ENCODE measurements at places on chromosomes 12 and 14. TPM values are rescaled to one million over a fixed set of nuclear protein-coding genes. Genes with fewer than 3 reads are reported as not detected.

The DLST gene
- polyA plus RNA-seq = 92.3 TPM

The TGM1 gene
- 3.0 TPM for polyA plus RNA-seq

DNA sequence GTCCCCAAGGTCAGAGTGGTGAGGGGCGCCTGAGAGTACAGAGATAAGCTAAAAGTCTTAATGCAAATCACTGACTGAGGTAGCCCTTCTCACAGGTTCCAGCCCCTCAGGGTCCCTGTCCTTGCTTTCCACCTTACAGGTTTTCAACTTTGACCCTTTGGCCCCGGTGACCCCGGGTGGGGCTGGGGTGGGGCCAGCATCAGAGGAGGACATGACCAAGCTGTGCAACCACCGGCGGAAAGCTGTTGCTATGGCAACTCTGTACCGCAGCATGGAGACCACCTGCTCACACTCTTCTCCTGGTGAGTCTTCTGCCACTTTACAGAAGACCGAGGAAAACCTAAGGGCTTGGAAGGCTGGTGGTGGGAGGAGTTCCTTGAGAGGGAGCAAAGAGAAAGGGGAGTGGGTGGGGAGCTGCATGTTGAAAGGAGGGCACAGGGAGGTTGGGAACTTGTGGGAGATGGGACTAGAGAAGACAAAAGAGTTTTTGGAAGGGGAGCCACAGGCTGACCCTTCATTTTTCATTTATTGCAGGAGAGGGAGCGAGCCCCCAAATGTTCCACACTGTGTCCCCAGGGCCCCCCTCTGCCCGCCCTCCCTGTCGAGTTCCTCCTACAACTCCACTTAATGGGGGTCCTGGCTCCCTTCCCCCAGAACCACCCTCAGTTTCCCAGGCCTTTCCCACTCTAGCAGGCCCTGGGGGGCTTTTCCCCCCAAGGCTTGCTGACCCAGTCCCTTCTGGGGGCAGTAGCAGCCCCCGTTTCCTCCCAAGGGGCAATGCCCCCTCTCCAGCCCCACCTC is 2.4 kb downstream of the MBD6 start:
- no peak overlapping the region for H3K4me3 ChIP-seq
- no peaks in the 10 kb centered on the region for H3K27me3 ChIP-seq
- H3K36me3 ChIP-seq = peaks cover 19% of the 10 kb centered on the region
- peaks cover 19% of the 10 kb centered on the region for H3K4me1 ChIP-seq
- peak overlapping the region; percentile 81 for H3K27ac ChIP-seq

- H3K4me3 ChIP-seq = no peak overlapping the region
- no peak overlapping the region for H3K27ac ChIP-seq
- no peaks in the 10 kb centered on the region for H3K27me3 ChIP-seq
- no peak for DNase-seq
Measured at GRCh38 chr12:95951515-95951914, 8.4 kb downstream of the AMDHD1 start.

The TSHR gene
- not detected for polyA plus RNA-seq

DNA sequence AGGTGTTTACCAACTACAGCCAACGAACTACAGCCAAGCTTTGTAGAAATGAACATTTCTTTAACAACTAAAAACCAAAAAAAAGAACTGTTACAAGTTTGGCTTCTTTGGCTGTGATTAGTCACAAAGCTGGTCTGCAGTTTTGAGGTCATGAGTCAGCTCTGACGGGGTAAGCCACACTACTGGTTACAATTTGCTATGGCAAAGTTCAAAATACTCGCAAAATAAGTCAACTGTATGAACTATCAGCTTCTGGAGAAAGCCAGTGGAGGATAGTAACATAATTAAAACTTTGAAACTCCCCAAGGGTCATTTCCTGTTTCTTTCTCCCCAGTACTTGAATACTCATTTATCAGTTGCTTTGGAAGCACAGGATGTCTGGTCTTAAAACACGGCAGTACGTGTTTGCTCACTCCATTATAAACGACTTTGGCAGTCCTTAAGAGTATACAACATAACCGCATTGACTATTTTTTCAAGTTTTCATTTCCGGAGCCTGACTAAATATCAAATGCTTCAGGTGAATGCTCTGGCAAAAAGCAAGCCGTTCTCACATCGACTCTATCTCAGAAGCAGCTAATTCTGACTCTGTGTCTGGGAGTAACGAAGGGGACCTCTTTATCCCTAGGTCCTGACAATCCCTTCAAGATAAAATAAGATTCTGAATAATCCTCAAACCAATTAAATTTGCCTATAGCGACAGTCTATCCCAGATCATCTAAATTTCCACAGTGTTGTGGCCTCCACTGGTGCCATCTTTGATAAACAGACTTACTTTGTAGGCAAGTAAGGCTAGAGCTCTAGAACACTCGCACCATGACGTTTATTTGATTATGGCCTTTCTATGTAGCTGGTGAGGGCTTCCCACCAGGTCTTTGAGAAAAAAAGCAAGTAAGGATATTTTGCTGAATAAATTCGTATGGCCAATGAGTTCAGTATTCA is 10.6 kb downstream of the PHLDA1 start:
- H3K36me3 ChIP-seq = no peaks in the 10 kb centered on the region
- DNase-seq = no peak
- H3K4me3 ChIP-seq = no peak overlapping the region
- no peaks in the 10 kb centered on the region for H3K27me3 ChIP-seq
- H3K27ac ChIP-seq = peak overlapping the region; percentile 99
- H3K4me1 ChIP-seq = no peaks in the 10 kb centered on the region

The CALCOCO1 gene
- polyA plus RNA-seq = 72.1 TPM

GRCh38 chr14:58979325-58979724 is 209.1 kb upstream of the DAAM1 start:
- no peaks in the 10 kb centered on the region for H3K36me3 ChIP-seq
- H3K27ac ChIP-seq = no peak overlapping the region
- DNase-seq = no peak
- H3K4me1 ChIP-seq = no peaks in the 10 kb centered on the region

GRCh38 chr14:104657563-104658324 is 31.7 kb upstream of the INF2 start:
- H3K27ac ChIP-seq = no peak overlapping the region
- H3K27me3 ChIP-seq = no peaks in the 10 kb centered on the region
- DNase-seq = no peak
- H3K4me3 ChIP-seq = no peak overlapping the region

The IFNG-AS1 gene
- not detected for polyA plus RNA-seq

GRCh38 chr14:26400373-26400772 is 197.5 kb downstream of the NOVA1 start:
- no peak overlapping the region for H3K27ac ChIP-seq
- DNase-seq = no peak
- no peaks in the 10 kb centered on the region for H3K27me3 ChIP-seq
- H3K4me1 ChIP-seq = no peaks in the 10 kb centered on the region
- no peak overlapping the region for H3K4me3 ChIP-seq

The SPIC gene
- polyA plus RNA-seq = not detected

The ADCK1 gene
- polyA plus RNA-seq = 11.4 TPM

DNA sequence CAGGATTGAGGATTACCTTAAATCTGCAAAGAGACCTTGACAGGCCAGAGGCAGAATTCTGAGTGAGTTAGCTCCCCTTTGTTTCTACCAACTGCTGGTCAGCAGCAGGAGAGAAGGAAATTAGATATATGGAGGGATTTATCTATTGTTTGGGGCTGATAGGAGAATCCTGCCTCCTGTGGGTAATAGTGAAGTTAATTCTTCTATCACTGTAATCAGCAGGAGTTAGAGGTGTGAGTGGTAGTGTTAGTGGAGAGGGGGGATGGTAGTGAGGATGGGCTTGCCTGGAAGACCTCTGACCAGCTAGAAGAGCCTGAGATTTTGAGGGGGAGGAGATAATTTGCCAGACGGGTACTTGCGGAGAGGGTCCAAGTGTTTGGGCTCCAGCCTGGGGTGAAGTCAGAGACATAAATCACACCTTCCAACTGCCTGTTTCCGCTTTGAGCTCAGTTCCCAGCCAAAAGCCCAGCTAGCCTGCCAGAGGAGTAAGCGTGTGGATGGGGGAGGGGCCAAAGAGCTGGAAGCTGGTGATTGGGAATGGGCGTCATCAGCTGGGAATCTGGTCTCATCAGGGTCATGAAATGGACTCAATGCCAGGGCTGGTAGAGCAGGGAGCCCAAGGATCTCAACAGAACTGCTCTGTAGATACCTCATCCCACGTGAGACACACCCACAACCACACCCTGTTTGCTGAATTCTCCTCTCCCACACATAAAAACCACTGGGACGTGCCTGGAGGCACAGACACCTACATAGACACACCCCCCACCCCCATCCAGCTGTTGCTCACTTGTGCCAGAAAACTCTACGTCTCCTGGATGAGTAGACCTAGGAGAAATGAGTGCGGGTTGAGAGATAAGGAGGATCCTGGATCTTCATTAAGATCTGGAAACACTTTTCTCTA is 13.1 kb upstream of the ITGA5 start:
- no peaks in the 10 kb centered on the region for H3K36me3 ChIP-seq
- DNase-seq = no peak
- no peak overlapping the region for H3K4me3 ChIP-seq
- no peaks in the 10 kb centered on the region for H3K4me1 ChIP-seq

The PRPF39 gene
- polyA plus RNA-seq = 14.6 TPM

The GPX2 gene
- polyA plus RNA-seq = not detected

DNA sequence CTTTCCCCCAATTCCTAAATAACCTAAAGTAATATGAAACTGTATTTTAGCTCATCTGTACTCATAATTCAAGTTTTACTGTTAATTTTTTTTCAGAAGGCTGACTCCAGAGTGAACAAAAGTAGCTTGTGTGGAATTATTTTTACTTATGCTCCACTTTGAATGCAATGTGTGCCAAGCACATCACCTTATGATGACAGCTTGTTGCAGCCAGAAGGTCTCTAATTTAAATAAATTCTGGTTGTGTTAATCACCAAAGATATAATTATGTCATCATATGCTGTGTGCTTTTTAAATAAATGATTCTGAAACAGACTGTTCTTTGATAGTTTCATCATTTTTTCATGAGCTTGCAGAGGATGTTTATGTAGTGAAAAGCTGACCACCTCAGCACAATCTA is 283.1 kb downstream of the TMEM117 start:
- H3K27me3 ChIP-seq = no peaks in the 10 kb centered on the region
- no peak overlapping the region for H3K4me3 ChIP-seq
- no peak for DNase-seq
- no peak overlapping the region for H3K27ac ChIP-seq
- no peaks in the 10 kb centered on the region for H3K4me1 ChIP-seq

DNA sequence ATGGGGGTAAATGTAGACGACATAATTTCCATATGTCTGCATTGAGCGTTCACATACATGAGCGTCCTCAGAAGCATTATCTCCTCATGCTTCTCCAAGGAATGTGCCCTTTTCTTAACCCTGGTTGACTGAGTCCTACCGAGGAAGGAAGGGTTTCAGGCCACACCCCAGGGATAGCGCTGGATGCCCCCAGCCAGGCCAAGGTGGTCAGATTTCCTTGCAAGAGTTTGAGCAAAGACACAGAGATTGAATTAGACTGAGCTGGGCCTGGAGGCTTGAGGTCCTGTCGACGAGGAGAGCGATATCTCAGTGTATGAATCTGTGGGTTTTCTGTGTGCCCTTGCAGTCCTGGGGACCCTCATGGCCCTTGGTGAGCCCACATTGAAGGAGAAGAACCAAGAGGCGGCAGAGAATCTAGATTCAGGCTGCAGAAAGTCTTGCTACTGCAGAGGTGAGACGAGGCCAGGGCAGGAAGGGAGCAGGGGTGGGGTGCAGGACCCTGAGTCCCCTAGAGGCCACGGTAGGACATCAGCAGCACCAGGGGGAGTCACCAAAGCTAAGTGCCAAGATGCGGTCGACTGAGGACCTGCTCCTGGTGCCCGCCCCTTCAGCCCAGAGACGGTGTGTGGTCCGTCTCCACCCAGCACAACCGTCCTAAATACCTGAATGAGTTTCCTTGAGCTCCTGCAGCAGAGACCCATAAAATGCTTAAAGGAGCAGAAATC is 94.7 kb upstream of the DIO3 start:
- H3K27ac ChIP-seq = no peak overlapping the region
- H3K4me1 ChIP-seq = no peaks in the 10 kb centered on the region
- no peaks in the 10 kb centered on the region for H3K36me3 ChIP-seq
- no peaks in the 10 kb centered on the region for H3K27me3 ChIP-seq

The KRT77 gene
- not detected for polyA plus RNA-seq

The ACRBP gene
- polyA plus RNA-seq = 0.88 TPM

GRCh38 chr14:99280066-99280731 is 8.2 kb upstream of the BCL11B start:
- no peak overlapping the region for H3K4me3 ChIP-seq
- H3K4me1 ChIP-seq = no peaks in the 10 kb centered on the region
- H3K27ac ChIP-seq = no peak overlapping the region
- no peaks in the 10 kb centered on the region for H3K36me3 ChIP-seq
- no peak for DNase-seq

The KRAS gene
- 8.0 TPM for polyA plus RNA-seq

The SLC17A8 gene
- polyA plus RNA-seq = not detected

- DNase-seq = no peak
- no peaks in the 10 kb centered on the region for H3K27me3 ChIP-seq
- H3K4me3 ChIP-seq = peak overlapping the region; percentile 77
- H3K4me1 ChIP-seq = peaks cover 5% of the 10 kb centered on the region
- H3K27ac ChIP-seq = peak overlapping the region; percentile 86
- H3K36me3 ChIP-seq = no peaks in the 10 kb centered on the region
Measured at GRCh38 chr14:102318781-102319276, 717 bp upstream of the ZNF839 start.

DNA sequence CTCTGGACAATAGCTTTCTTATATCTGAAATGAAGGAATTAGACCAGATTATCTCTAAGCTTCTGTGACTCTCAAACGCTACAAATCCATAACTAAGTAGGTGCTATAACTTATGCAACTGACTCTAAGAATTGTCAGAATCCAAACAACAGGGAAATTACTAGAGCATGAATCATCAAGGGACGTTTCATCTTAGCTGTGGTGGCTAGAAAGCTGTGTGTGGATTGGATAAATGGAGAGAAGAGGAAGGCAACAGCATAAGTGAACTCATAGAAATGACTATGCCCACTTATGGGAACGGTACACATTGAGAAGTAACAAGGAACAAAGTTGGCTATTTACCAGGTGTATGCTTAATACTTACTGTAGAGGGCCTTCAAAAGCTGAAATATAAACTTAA is 96.0 kb upstream of the NEDD1 start:
- peak overlapping the region; percentile 22 for H3K27ac ChIP-seq
- no peaks in the 10 kb centered on the region for H3K27me3 ChIP-seq
- H3K36me3 ChIP-seq = no peaks in the 10 kb centered on the region
- H3K4me1 ChIP-seq = no peaks in the 10 kb centered on the region
- DNase-seq = no peak

DNA sequence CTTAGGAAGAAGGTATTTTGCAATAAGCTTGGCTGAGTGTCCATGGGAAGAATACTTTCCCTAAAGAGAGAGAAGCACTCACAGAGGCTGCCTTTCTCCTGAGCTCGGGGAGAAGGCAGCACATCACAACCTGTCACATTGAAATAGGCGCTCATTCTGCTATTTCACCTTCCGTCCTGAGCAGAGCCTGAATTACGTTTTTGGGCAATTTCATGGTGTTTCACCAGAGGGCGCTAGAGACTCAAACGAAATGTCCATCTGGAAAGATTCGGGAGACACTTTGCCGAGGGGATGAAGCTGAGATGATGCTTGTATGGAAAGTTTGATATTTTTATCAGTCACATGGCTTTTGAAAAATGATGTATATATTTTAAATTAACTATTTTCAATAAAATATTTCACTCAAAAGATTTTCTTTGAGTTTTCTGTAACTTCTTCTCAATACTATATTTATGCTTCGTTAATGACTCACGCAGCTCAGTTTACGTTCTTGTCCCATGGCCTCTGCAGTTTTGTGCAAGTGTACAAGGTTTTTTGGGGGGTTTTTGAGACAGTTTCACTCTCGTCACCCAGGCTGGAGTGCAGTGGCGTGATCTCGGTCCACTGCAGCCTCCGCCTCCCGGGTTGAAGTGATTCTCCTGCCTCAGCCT is 17.4 kb upstream of the B4GALNT3 start:
- H3K36me3 ChIP-seq = peaks cover 20% of the 10 kb centered on the region
- no peak overlapping the region for H3K27ac ChIP-seq
- peak; percentile 70 for DNase-seq
- H3K4me1 ChIP-seq = no peaks in the 10 kb centered on the region

Measured in SK-N-SH (cell line).